Central memory CD4-positive, alpha-beta T cell (primary cell): ENCODE measurements at places on chromosomes 1 and 21.
A peak's percentile ranks its signal among the peaks of the same experiment; 100 is the strongest.

GRCh38 chr1:216028631-216029030, 394.6 kb downstream of the USH2A start:
- DNase-seq: no peak

DNA sequence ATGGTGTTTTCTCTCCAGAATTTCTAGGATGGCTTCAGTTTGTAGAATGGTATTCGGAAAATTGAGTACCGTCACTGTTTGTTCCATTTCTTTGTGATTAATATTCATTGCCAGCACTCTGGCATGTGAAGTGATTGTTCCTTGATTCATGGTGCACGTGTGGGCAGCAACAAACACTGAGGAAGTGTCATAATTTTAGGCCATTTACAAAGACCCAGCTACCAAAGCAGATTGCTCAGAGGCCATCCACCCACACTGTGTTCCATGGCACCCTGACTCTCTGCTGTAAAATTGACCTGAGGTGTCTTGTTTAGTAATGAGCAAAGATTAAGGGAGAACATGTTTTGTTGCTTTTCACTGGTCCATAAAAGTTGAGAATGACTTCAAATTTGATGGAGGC, 250.9 kb upstream of the FMN2 start:
- no peak for DNase-seq

GRCh38 chr1:205275133-205275532, 46.4 kb downstream of the NUAK2 start:
- DNase-seq: peak; percentile 44

DNA sequence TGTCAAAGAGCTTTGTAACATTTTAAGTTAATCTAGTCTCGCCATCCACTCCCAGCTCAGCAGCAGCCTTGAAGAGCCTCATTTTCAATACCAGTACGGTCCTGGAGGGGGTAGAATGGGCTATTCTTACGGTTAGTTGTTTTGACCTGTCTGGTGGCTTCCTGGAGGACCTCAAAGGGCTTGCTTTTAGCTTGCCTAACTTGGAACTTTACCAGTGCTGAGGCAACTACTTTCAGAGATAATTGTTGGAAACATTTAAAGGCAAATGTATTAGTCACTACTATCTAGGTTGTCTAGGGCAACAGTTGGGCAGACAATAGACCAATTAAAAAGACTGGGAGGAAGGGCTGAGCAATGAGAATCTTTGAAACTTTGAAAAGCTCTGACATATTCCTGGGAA, 56.0 kb downstream of the TTLL7 start:
- no peak for DNase-seq

DNA sequence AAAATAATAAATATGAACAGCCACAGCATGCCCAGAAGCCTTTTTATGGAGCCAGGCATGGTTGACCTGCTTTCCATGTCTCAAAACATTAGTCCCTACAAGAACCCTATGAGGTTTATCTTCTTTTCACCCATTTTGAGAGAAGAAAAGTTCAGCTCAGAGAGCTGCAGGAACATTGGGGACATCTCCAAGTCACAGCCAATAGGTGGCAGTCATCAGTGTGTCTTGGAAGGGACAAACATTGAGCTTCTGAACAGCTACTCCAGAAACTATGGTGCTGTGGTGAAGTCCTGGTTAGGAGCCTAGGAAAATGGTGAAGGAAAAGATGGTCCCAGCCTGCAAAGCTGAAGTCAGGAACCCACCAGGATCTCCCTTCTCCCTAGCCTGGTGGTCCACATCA, 73.6 kb downstream of the JMJD4 start:
- DNase-seq: no peak

GRCh38 chr1:121458291-121459048, 273.7 kb downstream of the SRGAP2C start:
- DNase-seq: peak; percentile 32

DNA sequence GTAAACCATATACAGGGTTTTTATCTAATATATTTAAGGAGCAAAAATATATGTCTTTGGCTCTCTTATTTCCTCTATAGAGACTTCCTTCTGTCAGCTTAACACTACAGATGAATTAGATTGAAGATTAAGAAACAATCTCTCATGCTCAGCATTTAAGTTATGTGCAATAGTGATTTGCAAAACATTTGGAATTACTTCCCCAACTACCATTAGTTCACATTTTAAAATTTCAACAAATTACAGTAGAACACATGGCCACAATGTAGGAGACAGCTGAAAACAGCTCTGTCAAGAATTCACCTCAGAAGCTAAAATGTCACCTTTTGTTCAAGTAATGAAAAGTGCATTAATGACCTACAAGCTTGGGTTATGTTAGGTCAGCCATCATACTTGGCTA, 177.9 kb downstream of the EIF4G3 start:
- DNase-seq: no peak

DNA sequence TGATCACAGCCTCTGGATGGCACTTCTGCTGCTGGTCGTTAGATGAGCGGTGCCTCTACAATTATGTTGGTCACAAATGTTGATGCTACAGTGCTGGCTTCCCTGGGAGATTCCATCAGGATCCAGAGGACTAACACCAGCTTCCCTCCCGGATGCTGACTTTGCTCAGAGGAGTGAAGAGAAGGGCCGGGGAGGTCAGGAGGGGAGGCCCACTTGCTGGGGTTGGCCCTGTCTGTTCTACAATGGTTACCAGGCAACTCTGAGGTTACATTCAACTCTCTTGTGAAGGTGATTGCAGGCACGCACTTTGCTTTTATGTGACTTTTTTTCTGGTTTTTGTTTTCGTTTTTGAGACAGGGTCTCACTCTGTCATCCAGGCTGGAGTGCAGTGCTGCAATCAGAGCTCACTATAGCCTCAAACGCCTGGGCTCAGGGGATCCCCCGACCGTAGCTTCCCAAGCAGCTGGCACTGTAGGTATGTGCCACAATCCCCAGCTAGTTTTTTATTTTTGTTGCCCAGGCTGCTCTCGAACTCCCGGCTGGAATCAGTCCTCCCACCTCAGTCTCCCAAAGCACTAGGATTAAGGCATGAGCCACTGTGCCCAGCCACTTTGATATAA, 112.5 kb downstream of the ADSS2 start:
- no peak for DNase-seq

DNA sequence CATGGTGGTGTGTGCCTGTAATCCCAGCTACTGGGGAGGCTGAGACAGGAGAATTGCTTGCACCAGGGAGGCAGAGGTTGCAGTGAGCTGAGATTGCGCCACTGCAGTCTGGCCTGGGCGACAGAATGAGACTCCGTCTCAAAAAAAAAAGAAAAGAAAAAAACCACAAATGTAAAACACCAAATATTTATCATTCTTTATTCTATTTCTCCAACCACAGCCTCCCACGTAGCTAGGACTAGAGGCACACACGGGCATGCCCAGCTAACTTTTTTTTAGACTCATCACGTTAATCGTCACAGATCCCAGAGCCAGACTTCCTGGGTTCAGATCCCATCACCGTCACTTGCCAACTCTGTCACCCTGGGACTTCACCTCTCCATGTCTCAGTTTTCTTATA, 13.5 kb downstream of the DNAJC16 start:
- DNase-seq: no peak

DNA sequence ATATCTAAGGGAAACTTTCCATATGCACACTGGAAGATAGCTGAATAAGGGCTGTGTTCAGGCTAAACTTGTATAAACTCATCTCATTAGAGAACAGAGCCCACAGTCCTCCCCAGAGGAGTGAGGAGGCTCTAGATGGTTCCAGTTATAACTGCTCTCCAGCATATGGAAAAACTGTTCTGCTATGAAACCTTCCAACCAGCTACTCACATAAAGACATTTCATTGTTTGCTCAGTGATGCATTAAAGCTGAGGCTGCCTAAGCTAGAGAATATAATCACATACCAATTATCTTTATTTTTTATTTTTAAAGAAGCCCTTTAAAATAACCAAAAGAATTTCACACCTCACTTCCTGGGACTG, 13.3 kb downstream of the AHCYL1 start:
- DNase-seq: no peak

GRCh38 chr1:172266528-172267174, 153.8 kb upstream of the C1orf105 start:
- DNase-seq: no peak

DNA sequence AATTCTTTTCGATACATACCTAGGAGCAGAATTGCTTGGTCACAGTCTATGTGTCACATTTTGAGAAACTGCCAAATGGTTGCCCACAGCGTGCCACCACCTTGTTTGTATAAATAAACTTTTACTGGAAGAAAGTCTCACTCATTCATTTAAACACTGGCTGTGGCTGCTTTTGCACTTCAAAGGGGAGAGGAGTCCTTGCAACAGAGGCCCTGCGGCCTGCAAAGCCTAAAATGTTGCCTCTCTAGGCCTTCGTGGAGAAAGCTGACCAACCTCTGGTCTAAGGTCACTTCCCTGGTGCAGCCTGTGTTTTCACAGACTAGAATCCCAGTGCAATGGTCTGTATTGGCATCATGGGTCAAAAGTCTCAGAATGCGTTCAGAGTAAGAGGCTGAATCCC, 8.3 kb downstream of the RIPK4 start:
- no peak for DNase-seq

DNA sequence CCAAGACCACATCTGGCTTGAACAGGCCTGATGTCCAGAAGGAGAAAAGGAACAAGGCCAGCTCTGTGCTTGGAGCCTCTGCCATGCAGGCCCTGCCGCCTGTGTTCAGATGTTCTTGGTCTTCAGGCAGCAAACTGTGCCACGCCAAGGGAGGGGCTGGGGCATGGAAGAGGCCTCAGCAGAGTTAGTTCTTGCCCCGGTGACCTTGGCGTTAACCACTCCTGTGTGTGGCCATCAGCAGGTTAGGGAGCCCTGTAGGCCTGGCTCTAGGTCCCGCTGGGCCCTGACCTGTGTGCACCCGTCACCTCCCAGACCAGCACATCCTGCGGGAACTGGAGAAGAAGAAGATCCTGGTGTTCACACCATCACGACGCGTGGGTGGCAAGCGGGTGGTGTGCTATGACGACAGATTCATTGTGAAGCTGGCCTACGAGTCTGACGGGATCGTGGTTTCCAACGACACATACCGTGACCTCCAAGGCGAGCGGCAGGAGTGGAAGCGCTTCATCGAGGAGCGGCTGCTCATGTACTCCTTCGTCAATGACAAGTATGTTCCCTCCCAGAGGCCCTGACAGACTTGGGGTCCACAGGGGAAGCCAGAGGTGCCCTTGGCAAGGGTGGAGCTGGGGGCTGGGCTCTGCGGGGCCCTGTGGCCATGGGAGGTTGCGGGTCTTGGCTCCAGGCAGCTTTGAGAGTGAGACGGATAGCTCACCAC, 7.1 kb downstream of the ZC3H12A start:
- no peak for DNase-seq

DNA sequence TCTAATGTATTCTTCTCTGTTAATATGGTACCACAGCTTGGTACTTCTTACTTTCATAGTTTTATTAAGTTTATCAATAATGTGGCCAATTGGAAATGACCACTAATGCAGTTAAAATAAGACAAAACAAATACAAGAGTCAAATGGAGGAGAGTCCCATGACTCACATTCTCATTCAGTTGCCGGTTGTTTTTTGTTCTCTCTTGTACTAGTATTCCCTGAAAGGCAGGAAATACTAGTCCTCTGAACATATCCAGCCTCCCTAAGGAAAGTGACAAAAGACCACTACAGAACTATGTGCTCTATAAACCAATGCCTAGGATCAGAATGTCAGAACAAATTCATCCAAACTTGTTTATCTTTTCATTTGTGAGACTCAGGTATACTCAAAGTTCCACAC, 165.2 kb upstream of the SAMSN1 start:
- DNase-seq: no peak

GRCh38 chr1:59128784-59129227, 168.1 kb upstream of the FGGY start:
- DNase-seq: no peak

- DNase-seq: no peak
Observed at GRCh38 chr1:8455700-8456307, 137.9 kb downstream of the SLC45A1 start.

DNA sequence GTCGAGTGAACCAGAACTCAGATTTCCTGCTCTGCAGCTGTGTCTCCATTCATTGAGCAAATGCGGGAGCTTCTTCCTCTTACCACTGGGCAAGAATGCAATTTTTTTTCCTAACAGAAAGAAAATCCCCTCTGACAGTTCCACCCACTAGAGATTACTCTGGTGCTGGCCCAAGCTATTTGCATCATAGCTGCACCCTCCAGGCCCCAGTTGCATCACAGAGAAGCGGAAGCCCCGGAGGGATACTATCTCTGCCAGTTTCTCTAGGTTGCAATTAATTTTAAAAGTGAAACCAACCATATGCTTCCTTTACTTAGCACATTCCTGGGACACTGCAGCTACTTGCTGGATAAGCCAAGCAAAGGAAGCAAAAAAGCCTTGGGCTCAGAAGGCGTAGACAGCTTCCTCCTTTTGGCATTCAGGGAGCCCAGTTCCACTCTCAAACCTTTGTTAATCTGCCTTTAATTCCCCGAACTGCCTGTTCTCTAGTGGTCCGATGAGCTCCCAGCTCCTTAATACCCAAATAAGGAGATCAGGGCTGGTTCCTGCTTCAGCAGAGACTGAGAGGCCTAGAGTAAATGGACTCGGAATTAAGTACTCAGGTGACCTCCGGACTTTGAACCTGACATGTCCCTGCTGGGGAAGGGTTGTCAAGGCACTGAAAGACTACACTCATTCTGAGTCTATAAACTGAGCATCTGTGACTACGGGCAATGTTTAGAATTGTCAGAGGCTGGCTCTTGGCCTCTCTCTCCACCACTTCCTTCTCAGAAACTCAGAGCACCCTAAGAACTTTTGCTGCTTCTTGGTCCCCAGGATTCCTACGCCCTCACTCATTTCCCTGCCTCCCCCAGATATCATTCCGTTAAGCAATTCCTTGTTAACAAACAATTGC, 72.5 kb upstream of the TNFSF18 start:
- DNase-seq: no peak

GRCh38 chr1:204683284-204684205, 2.0 kb downstream of the LRRN2 start:
- no peak for DNase-seq

- no peak for DNase-seq
Observed at GRCh38 chr1:229792012-229792975, 166.2 kb downstream of the URB2 start.

DNA sequence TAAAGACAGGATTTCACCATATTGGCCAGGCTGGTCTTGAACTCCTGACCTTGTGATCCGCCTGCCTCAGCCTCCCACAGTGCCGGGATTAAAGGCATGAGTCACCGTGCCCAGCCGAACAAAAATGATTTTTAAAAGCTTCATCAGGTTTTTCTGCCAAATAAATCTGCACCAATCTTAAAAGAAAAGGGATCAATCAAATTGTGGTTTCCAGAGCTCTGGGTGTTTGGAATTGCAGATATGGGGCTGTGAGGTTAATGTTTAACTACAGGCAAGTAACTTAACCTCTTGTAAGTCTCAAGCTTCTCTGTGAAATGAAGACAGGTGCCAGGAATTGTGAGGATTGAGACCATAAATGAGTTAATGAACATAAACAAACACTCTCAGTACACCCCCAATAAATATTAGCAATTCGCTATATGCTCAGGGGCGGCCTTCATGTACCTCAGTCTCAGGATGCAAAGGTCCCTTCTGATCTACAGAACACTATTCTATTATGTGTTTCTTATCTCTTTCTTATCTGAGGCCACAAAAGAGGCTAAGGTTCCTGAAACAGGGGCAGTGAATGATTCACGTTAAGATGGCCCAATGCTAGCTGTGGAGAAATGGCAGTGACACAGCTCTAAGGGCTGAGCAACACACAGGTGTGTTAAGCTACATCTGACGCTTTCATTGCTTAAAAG, 7.1 kb upstream of the GNPAT start:
- no peak for DNase-seq

GRCh38 chr1:92030656-92031107, 897 bp downstream of the EPHX4 start:
- DNase-seq: no peak

- no peak for DNase-seq
Observed at GRCh38 chr1:186207391-186208085, 167.5 kb downstream of the TPR start.
